Retina (tissue), 1 donor: ENCODE measurements at places on chromosomes 1 and 21.

DNA sequence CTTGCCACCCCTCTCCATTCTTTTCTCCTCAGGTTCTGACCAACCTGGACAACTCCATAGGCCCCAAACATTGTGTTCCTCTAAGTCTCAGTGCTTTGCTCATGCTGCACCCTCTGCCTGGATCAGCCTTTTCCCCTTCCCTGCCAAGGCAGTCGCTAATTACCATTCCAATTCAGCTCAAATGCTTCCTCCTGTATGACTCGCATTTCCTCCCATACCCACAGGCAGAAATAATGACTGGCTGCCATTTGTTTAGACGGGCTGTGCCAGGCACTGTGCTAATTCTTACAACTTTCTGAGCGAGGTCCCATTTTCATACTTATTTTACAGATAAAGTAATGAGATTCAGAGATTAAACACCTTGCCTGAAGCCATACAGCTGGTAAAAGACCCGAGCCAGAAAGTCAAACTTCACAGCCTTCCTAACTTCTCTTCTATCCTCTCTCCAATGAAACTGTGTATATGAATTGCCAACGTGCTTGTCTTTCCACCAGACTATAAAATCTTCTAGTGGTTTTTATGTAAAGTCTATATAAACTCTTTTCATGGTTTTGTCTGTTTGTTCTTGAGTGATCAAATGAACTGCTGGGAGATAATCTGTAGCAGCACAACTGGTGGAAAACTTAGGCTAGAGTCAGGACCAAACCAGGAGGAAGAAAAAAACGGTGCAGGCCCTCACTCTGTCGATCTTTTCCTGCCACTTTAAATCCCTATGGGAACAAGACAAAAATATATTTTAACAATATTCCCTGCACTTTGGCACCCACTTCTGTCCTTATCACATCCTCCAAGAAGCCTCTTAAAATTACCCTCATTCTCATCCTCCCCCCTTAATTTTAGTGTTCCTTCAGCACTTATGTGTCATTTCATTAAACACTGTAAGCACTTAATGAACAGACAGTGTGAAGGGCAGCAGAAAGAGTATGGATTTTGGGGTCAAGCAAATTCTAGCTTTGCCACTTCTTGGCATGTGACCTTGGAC, 33.7 kb downstream of the RAB3B start:
- DNase-seq, result no peak

- DNase-seq, result no peak
Measured at GRCh38 chr1:109527846-109528695, 11.6 kb upstream of the GPR61 start.

- DNase-seq, result no peak
Measured at GRCh38 chr1:228047183-228047466, 35.4 kb upstream of the ARF1 start.

GRCh38 chr1:94324178-94324544, 86.8 kb upstream of the ARHGAP29 start:
- no peak for DNase-seq

- DNase-seq, result no peak
Measured at GRCh38 chr1:198445872-198446271, 94.6 kb downstream of the ATP6V1G3 start.

- DNase-seq, result no peak
Measured at GRCh38 chr21:45508607-45509565, 33.4 kb downstream of the SLC19A1 start.

DNA sequence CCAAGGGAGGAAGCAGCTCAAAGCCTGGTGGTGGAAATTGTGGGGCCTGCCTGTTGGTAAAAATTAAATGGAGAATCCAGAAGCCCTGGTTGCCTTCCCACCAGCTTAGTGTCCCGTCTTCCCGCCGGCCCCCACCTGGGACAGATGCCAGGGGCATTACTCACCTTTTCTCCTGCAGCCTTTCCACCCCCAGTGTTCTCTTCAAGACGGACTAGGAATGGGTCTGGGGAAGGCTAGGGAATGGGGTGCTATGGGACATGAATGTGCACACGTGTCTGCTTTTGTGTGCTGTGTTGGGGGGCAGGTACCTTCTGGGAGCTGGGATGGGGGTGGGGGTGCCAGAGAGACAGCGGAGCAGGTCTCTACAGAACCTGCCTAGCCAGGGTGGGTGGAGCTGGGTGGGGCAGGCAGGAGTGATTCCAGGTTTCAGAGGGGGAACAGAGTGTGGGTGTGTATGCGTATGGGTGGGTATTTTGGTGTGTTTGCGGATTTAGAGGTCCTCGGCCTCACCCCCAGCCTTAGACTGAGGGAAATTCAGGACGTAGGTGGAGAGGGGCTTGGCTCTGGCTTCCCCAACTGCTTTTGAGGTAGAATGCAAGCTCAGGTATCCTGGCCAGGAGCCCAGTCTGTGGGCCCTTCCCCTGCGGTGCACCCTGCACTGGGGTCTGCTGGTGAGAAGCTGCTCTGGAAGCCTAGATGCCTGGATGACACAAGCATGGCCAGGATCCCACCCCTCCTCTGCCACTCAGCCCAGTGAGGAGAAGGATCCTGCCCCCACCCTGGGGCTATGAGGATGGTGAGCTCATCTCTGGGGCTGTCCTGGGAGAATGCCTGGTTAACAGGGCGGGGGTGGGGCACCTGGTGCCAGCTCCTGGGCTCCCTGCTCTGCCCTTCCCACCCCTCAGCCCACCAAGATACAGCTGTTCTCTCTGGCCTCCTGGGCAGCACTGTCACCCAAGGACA, 7.8 kb downstream of the VANGL2 start:
- DNase-seq, result peak; percentile 33

DNA sequence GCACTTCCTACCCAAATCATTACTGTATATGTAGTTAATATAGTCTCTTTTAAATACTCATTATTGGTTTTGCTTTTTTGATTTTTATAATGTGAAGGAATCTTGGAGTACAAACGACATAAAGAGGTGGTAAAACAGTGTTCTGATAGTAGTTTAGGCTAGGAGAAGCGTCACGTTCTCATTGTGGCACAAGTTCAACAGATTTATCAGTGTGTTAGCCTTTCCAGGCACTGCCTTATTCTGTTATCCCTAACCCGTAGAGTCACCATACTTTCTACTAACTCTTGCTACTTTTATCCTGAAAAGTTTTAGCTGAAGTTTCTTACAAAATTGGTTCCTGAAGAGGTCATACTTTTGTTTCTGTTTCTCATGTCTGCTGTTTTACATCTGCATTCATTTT, 174.6 kb upstream of the CACYBP start:
- DNase-seq, result no peak

DNA sequence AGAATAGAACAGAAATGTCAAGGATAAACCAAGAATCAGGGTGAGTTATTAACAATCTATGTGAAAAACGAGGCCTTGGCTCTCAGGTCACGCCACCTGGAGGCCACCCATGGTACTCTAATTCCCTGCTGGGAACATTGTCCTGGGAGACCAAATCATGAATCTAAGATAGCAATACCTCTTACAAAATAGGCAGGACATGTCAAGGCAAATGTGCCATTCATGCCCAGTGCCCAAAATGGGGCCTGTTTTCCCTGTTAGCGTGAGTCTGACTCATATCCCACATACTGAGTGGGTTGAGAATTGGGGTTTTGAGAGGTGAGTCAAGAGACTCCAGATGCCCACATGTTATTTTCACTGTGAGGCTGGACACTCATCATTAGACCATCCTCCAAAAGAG, 380.8 kb downstream of the HHIPL2 start:
- no peak for DNase-seq

DNA sequence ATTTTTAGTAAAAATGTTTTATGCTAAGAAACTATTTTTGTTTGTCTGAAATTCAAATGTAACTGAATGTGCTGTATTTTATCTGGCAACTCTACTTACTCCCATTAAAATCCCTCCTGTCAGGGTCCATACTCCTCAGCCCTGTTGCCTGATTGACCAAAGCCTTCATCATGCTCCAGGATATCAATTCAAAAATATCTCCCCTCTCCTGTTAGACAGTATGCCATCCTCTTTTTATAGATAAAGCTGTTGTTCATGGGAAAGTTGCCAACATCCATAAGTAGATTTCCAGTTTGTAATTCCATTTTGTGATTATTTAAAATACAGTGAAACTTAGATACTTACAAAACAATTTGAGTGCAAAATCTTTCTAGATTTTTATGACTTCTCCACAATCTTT, 65.7 kb downstream of the DTL start:
- no peak for DNase-seq

DNA sequence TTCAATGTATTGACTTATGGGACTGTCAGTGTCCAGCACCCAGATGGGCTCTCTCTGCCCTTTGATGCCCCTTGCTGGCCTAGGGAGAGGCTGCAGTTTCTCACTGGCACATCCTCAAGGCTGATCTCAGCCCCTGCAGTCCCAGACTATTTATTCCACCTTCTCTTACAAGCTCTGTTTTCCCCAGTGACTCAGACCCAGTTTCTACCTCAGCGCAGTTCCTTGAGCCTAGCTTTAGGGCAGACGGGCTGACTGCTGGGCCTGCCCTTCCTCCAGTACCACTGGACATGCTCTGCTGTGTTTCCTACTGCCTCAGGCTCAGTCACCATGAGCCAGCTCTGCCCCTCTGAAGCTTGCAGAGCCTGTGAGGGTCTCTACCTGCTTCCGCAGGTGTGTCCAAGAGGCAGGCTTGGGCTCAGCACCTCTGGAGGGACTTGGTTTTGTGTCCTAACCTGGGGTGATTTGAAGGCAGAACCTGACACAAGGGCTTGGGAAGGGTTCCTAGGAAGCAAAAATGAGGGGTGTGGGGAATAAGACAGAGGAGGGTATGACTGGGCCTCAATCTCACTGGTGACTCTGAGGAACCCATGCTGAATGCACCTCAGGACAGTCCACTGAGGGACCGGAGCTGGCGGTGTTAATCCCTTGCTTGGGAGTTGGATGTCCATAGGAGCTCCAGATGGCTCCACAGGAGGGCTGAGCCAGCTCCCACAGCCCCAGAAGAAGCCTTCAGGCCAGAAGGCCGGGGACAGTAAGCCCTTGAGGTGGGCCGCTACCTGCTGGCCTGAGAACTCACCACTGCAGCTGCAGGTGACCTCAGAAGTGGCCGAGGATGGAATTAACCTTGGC, 689.9 kb downstream of the MATN1 start:
- DNase-seq, result no peak

DNA sequence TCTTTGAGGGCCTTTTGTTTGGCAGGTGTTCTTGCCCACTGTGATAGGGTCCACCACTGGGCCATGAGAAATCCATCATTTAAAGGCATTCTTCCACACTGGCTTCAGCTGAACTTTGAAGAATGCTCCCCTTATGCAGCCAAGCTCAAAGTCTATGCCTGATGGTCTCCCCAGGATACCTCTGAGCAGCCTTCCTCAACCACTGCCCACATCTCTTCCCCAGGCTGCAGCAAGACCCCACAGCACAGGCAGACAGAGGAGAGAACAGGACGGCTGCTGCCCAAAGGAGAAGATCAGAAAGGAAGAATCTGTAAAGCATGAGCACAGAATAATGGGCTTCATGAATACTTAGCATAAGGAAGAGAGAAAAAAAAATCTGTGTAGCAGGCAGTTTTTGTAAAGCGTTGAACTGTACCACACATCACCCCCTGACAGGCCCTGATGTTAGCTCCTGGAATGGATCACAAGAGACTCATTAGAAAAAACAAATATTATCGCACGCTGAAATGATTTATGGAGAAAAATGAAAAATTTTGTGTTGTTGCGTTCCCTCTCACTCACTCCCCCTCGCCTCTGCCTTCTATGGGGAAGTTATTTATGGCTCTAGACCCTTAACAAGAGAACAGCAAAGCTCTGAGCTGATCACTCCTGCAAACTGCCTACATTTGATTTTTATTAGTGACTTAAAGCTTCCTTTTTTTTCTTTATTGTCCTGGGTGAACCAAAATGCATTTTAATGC, 134.1 kb downstream of the TMEM53 start:
- no peak for DNase-seq

DNA sequence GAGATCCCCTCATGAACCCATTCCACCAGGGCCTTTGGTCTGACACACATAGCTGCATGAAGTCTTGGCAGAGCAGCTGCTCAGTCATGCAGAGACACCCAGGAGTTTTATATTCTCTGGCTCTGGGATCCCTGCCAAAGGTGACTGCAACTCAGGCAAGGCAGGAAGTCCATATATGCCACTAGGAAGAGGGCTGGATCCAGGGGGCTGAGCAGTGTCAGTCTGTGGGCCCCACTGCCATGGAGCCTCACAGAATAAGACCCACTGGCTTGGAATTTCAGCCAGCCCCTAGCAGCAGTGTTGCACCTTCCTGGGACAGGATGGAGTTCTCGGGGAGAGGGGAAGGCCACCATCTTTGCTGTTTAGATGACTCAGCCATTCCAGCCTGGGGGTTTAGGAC, 199.7 kb downstream of the TBX15 start:
- no peak for DNase-seq

- no peak for DNase-seq
Measured at GRCh38 chr1:37461698-37462436, 12.5 kb upstream of the ZC3H12A start.
